CD4-positive, alpha-beta T cell treated with Interleukin-2 at 100 ng/mL for 4 hours (primary cell): ENCODE measurements at places on chromosomes 4 and X.
A peak's percentile ranks its signal among the peaks of the same experiment; 100 is the strongest.

GRCh38 chr4:30495251-30495650 is 224.9 kb upstream of the PCDH7 start:
- DNase-seq: no peak

- DNase-seq: no peak
These were observed 195.9 kb downstream of the CHM start for GRCh38 chrX:85851418-85851817.

DNA sequence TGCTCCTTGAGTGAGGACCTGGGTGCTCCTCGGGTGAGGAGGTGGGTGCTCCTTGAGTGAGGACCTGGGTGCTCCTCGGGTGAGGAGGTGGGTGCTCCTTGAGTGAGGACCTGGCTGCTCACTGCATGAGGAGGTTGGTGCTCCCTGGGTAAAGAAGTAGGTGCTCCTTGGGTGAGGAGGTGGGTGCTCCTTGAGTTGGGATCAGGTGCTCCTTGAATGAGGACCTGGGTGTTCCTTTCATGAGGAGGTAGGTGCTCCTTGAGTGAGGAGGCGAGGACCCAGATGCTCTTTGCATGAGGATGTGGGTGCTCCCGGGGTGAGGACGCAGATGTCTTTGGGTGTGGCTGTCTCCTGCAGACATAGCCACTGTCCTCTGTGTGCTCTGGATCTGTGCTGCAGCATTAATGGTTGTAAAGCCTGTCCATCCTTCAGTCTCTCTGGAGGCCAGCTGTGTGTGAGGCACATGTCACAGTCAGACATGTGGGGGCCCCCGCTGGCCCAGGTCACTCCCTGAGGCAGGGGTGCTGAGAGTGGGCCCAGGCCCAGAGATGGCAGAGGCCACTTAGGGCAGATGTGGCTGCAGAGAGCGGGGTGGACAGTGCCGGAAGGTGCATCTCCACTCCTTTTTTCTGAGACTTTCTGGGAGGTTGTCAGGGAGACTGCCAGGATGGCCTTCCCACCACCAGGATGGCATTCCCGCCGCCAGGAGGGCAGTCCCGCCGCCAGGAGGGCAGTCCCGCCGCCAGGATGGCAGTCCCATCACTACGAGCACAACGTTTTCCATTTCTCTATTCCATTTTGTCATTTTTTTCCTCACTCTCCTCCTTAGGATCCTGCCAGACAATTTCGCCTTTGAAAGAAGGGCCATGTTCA is 101.8 kb downstream of the HMX1 start:
- DNase-seq: no peak

- no peak for DNase-seq
These were observed 193.3 kb upstream of the FAM9B start for GRCh38 chrX:9227276-9227675.

DNA sequence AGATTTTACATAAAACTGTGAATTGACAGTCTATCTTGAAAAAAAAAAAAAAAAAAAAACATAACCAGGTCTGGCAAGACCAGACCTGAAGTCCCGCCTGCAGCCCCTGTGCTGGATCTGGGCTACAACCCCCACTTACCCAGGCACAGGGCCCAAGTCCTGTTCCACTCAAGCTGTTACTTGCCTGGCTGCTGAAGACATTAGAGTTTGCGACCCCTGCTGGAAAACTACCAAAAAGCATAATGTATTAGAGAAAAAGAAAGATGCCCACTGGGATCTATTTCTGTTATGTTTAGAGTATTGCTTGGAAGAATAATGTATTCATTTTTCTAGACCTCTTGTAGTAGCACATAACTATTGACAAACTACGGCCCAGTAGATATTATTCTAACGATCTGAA is 4.7 kb downstream of the HS3ST1 start:
- peak; percentile 23 for DNase-seq

DNA sequence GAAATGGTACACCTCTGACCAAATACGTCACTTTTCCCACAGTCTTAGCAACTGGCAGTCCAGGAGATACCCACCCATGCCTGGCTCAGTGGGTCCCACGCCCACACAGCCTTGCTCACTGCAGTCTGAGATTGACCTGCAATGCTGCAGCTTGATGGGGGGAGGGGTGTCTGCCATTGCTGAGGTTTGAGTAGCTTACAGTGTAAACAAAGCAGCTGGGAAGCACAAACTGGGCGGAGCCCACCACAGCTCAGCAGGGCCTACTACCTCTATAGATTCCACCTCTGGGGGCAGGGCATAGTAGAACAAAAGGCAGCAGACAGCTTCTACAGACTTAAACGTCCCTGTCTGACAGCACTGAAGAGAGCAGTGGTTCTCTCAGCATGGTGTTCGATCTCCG is 52.7 kb downstream of the AMER1 start:
- no peak for DNase-seq

DNA sequence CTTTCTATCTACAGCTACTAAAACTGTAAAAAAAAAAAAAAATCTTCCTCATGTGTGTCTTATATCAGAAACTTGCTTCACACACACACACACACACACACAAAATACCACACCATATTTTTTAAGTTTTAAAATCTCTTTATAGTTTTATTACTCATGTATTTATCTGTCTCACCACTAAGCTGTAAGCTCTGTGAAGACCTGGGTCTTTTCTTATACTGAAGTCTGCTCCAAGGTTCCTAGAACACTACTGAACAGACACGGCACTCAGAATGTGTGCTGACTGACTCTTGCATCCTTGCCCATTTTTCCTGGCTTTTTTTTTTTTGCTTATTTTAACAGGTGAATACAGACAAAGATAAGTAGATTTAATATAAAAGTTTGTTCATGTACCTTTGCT is 135.6 kb upstream of the CXXC4 start:
- DNase-seq: no peak

DNA sequence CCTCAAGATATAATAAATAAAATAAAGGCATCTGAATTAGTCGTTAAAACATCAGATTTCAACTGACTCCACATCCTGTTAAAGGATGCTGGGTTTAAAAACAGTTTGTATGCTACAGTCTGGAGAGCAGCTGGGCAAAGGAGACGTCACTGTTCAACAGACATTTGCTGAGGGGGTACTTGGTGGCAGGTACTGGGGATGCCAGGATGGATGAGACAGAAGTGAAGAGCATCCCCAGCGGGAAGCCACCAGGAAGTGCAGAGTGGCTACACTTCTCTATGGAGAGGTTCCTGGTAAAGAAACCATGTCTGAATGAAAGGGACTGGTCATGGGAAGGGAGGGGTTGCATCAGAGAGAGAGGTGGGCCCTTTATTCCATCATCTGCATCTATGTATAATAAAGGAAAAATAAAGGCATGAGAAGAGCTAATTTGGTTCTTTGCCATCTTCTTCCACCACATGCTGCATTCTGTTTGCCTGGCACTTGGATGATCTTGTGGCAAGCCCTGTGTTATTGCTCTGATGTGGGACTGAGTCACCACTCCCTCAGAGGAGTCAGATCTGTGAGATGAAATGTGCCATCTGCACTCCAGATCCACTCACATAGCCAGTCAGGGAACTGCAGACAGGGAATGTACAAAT is 145.0 kb downstream of the SOWAHB start:
- DNase-seq: no peak

DNA sequence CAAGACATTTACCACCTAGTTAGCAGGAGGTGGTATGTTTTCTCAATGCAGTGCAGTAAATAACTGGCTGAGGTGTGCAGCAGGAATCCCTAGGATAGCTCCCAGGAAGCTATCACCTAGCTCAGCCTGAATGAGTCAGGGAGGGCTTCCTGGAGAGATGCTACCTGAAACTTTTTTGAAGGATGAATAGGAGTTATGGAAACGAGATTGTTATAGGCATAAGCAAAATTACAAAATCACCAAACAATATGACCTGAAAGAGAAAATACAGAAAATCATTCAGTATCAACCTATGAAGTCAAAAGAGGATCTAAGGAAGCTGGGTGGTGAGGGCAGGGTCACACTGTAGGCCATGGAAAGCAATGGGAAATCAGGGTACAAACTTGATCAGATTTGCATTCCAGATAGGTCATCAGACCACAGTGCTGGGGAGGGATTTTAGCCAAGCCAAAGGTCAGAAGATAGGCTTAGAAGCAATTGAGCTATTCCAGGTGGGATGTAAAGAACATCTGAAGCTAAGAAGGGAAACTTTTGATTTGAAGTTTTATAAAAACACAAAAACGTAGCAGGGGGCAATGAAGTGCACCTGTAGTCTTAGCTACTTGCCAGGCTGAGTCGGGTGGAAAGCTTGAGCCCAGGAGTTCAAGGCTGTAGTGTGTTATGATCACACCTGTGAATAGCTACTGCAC is 11.3 kb downstream of the AREG start:
- no peak for DNase-seq

DNA sequence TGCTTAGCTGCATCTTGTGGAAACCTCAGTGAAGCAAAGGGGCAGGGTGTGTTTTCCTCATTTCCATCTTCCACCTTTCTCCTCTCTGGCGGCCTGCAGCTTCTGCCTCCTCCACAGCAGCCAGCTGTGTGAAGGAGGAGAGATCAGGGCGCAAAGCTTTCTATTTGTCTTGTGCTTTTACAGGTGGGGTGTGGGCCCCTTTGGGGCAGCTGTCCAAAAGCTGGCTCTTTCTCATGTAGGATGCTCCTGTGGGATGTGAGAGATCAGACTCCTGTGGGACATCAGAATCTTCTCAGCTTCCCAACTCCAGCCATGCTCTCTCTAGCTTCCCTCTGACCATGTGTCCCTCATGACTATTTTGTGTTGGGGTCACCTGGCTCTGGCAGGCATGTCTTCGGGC is 227.1 kb downstream of the MID1 start:
- no peak for DNase-seq
